Tibial artery (tissue), 4 donors: ENCODE measurements at places on chromosomes 16 and 17.

DNA sequence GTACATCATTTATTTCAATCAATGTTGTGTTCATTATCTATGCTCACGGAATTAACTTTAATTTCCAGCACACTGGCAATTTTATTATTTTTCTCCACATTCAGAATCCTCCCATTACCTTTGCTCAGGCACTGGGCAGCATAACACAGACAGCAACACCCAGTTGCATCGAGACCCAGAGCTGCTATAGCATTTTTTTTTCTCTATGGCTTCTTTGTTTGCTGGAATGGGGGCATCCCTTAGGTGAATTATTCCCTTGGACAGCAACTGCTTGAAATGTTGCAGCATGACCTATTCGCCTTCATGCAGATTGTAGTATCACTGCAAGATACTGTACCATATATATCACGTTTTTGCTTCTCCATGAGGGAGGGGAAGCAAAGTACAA, 88.8 kb downstream of the CHD9NB start:
- H3K27me3 ChIP-seq: no peaks in the 10 kb centered on the region
- DNase-seq: no peak
- H3K36me3 ChIP-seq: no peaks in the 10 kb centered on the region
- no peaks in the 10 kb centered on the region for H3K4me1 ChIP-seq
- no peak overlapping the region for H3K27ac ChIP-seq

- no peak for DNase-seq
- no peaks in the 10 kb centered on the region for H3K27me3 ChIP-seq
- H3K27ac ChIP-seq: no peak overlapping the region
- H3K4me3 ChIP-seq: no peak overlapping the region
These were observed 112.9 kb downstream of the ABCC1 start for GRCh38 chr16:16062023-16062937.

DNA sequence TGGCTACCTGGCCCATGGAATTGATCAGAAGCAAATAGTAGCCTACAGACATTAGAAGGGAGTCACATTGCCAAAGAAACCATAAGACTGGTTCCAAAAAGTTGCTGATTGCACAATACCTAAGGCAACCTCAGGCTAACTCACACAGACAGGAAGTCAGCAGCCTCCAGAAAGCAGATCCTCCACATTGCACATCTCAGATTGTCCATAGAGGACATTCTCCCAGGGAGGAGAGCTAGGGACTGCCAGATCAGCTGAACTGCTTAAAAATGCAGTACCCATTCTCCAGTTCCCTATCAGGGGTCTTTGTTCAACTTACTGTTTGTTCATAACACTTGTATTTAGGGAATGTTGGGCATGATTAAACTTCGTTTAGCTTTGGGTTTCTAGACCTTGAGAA, 4.2 kb downstream of the CCL3 start:
- H3K4me1 ChIP-seq: no peaks in the 10 kb centered on the region
- DNase-seq: no peak
- H3K36me3 ChIP-seq: no peaks in the 10 kb centered on the region
- no peaks in the 10 kb centered on the region for H3K27me3 ChIP-seq
- H3K4me3 ChIP-seq: no peak overlapping the region
- H3K27ac ChIP-seq: no peak overlapping the region

DNA sequence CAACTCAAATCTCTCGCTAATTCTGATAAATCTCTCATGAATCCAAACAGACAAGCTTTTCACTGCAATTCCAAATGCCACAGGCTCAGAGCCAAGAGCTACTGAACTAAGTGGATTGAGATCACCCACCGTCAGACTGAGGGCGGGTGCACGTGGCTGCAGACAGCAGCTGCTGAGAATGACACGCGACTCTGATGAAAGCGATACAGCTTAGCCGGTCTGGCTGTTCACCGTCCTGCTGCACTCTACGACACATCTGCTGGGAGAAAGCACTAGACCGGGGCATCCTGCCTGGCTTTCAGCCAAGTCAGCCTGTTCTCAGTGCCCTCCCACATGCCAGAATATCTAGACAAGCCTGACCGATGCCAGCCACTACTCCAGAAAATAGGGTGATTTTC, 42.6 kb downstream of the KLHDC4 start:
- no peak overlapping the region for H3K27ac ChIP-seq
- no peaks in the 10 kb centered on the region for H3K27me3 ChIP-seq
- H3K4me1 ChIP-seq: no peaks in the 10 kb centered on the region
- H3K36me3 ChIP-seq: no peaks in the 10 kb centered on the region
- no peak overlapping the region for H3K4me3 ChIP-seq

GRCh38 chr16:3283543-3284447, 504 bp downstream of the ZNF263 start:
- DNase-seq: no peak
- H3K4me1 ChIP-seq: peaks cover 34% of the 10 kb centered on the region
- H3K27ac ChIP-seq: peak overlapping the region; percentile 98
- peaks cover 35% of the 10 kb centered on the region for H3K36me3 ChIP-seq
- no peaks in the 10 kb centered on the region for H3K27me3 ChIP-seq

- H3K27me3 ChIP-seq: no peaks in the 10 kb centered on the region
- no peaks in the 10 kb centered on the region for H3K4me1 ChIP-seq
- H3K27ac ChIP-seq: no peak overlapping the region
- no peak for DNase-seq
These were observed 31.0 kb downstream of the SMARCE1 start for GRCh38 chr17:40616592-40616991.

GRCh38 chr17:31877341-31877740, 18.3 kb upstream of the COPRS start:
- H3K4me3 ChIP-seq: no peak overlapping the region
- peak overlapping the region; percentile 67 for H3K27ac ChIP-seq
- peaks cover 12% of the 10 kb centered on the region for H3K4me1 ChIP-seq

DNA sequence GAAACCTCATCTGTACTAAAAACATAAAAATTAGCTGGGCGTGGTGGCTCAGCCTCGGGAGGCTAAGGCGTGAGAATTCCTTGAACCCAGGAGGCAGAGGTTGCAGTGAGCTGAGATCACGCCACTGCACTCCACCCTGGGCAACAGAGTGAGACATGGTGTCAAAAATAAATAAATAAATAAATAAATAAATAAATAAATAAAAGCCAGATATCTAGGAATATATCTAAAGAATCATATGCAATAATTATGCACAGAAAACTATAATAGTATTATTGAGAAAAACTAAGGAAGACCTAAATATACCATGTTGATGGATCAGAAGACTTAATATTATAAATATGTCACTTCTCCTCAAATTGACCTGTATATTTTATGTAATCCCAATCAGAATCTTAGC, 37.0 kb downstream of the TMC7 start:
- H3K27me3 ChIP-seq: no peaks in the 10 kb centered on the region
- no peaks in the 10 kb centered on the region for H3K36me3 ChIP-seq
- no peak overlapping the region for H3K27ac ChIP-seq
- no peaks in the 10 kb centered on the region for H3K4me1 ChIP-seq

DNA sequence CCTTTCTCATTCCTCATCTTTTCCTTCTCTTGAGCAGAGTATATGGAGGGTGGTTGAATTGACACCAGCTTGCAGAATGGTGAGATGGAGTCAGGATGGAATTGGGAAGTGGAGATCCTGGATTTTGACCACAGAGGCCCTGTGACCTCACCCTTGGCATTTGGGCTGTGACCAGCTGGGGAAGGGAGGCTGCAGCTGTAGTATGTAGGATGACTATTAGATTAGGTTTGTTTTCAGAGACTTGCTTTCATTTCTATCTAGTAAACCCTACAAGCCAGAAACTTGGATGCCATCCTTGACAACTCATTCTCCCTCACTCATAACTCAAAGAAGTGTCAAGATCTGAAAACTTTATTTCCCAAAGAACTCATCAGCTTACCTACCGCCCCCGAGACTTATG, 5.9 kb downstream of the GNGT2 start:
- H3K4me1 ChIP-seq: no peaks in the 10 kb centered on the region
- H3K36me3 ChIP-seq: no peaks in the 10 kb centered on the region
- DNase-seq: no peak
- peaks cover 30% of the 10 kb centered on the region for H3K27me3 ChIP-seq

- no peak for DNase-seq
- H3K4me1 ChIP-seq: no peaks in the 10 kb centered on the region
- H3K27ac ChIP-seq: no peak overlapping the region
- H3K36me3 ChIP-seq: no peaks in the 10 kb centered on the region
- H3K27me3 ChIP-seq: no peaks in the 10 kb centered on the region
- H3K4me3 ChIP-seq: no peak overlapping the region
These were observed 28.1 kb upstream of the NOL11 start for GRCh38 chr17:67689534-67690177.

DNA sequence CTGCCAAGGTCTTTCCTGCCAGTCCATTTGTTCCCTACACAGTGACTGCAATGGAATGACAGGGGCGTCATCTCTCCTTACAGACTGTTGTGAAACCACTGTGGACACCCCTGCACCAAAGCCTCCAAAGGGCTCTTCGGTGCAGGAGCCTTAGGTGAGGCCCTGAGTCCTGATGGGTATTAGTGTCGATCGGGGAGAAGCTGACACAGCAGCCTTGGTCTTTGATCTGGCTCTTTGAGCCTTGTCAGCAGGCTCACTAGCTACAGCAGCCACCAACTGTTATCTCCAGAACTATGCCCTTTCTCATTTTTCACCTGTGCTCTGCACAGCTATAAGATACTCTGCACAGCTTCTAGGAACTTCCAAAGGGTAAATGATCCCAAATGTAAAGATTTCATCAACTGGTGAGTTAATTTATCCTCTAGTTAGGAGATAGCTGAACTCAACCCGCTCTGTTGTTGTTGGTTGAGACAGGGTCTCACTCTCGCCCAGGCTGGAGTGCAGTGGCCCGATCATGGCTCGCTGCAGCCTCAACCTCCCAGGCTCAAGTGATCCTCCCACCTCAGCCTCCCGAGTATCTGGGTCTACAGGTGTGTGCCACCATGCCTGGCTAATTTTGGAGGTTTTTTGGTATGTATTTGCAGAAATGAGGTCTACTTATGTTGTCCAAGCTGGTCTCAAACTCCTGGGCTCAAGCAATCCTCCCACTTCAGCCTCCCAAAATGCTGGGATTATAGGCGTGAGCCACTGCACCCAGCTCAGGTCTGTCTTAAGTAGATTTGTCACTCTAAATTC, 19.7 kb downstream of the G6PC1 start:
- no peaks in the 10 kb centered on the region for H3K36me3 ChIP-seq
- H3K4me3 ChIP-seq: no peak overlapping the region
- DNase-seq: no peak
- H3K4me1 ChIP-seq: peaks cover 26% of the 10 kb centered on the region

DNA sequence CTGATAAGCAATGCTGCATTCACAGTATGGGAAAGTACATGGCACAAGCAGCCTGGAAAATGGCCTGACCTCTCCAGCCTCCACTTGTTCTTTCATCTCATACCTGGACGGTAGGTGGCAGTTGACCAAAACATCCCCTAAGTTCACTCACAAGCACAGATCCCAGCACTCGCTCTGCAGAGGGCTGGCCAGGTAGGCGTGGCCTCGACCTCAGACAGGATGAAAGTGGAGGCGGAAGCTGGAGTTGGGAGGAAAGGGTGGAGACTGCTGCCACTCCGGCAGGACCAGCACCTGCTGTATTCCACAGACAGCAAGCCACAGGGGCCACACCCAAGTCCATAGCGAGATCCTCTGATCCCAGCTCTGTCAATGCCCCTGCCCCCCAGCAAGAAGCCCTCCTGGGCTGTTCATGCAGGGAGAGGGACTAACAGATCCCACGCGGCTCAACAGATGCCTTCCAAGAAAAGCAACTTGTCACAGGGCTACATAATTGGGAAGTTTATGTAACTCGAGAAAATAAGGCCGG, 31.3 kb downstream of the ZCCHC14 start:
- DNase-seq: peak; percentile 83
- peaks cover 21% of the 10 kb centered on the region for H3K36me3 ChIP-seq
- H3K4me3 ChIP-seq: peak overlapping the region; percentile 19
- no peaks in the 10 kb centered on the region for H3K27me3 ChIP-seq
- H3K27ac ChIP-seq: peak overlapping the region; percentile 92

GRCh38 chr16:67170168-67170948, at the start of gene NOL3:
NOL3 (plus strand) TSS chr16:67170538.
- H3K36me3 ChIP-seq: peaks cover 3% of the 10 kb centered on the region
- H3K4me3 ChIP-seq: peak within 1 kb of the TSS; percentile 59
- peak; percentile 96 for DNase-seq
- peaks cover 9% of the 10 kb centered on the region for H3K27me3 ChIP-seq
- peaks cover 65% of the 10 kb centered on the region for H3K4me1 ChIP-seq

GRCh38 chr17:77847221-77848085, 111.0 kb upstream of the TNRC6C start:
- peak; percentile 50 for DNase-seq
- no peaks in the 10 kb centered on the region for H3K27me3 ChIP-seq
- H3K4me3 ChIP-seq: no peak overlapping the region
- no peaks in the 10 kb centered on the region for H3K4me1 ChIP-seq

GRCh38 chr17:52410781-52411180, 252.3 kb upstream of the CA10 start:
- no peak overlapping the region for H3K4me3 ChIP-seq
- no peak for DNase-seq
- no peaks in the 10 kb centered on the region for H3K27me3 ChIP-seq
- H3K27ac ChIP-seq: no peak overlapping the region
- no peaks in the 10 kb centered on the region for H3K36me3 ChIP-seq

DNA sequence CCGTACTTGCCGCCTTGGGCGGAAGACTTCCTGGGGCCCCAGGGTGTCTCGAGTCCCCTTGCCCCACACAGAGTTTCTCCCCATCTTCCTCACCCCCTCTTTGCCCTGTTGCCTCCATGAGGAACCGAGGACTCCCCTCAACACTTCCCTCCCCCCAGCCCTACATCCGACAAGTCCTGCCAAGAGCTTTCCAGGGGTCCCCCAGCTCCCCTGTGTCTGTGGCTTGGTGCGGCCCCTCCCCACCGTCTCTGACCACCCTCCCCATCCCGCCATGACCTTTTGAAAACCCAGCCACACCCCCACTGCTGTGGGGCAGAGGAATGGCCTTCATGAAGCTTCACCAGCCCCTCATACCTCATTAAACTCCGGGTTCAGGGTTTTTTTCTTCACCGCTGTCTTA, 11.4 kb downstream of the SCGB1C2 start:
- H3K27me3 ChIP-seq: no peaks in the 10 kb centered on the region
- no peak for DNase-seq
- H3K4me1 ChIP-seq: peaks cover under 1% of the 10 kb centered on the region
- no peak overlapping the region for H3K27ac ChIP-seq
- no peak overlapping the region for H3K4me3 ChIP-seq

DNA sequence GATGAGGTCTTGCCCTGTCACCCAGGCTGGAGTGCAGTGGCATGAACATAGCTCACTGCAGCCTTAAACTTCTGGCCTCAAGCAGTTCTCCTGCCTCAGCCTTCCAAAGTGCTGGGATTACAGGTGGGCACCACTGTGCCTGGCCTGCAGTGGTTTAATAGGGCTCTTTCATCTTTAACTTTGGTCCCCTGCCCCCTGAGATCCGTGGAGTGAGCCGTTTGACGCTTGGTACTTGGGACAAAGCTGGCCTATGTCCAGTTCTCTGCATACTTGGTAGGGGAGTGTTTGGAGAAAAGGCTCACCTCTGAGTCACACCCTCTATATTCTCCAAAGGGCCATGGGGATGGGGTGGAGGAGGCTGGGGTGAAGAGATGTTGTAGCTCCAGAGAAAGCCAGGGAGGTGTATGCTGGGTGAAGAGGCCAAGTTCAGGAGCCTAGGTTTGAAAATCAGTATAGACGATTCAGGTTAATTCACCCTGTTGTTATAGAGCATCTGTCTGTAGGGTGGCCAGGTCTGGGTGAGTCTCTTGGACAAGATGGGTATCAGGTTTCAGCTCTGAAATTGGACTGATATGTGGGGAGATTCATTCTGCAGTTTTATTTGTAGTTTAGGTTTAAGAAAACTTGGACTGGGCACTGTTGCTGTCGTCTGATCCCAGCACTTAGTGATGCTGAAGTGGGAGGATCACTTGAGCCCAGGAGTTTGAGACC, 17.6 kb downstream of the ABCC1 start:
- H3K4me1 ChIP-seq: peaks cover 55% of the 10 kb centered on the region
- no peak overlapping the region for H3K4me3 ChIP-seq
- no peak for DNase-seq
